ENCODE measurements at places on chromosomes 3 and 15.

DNA sequence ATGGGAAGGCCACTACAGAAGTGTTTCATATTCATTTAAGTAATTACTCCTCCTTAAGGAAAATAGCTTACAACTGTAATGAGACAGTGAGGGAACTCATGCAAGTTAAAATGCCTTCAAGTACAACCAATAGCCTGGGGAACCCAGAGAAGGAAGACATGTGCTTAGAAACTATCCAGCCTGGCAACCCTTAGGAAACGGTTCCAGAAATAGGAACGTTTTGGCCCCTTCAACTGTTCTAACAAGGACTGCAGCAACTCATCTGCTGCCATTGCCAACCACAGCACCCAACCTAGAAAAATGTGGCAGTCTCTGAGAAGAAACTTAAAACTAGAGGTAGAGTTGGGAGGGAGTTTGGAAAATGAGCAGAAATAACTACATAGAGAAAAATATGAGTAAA, 147.5 kb upstream of the STRIT1 start:
- no peak for DNase-seq

GRCh38 chr3:34675383-34676120, 877.1 kb downstream of the PDCD6IP start:
- no peak for DNase-seq

DNA sequence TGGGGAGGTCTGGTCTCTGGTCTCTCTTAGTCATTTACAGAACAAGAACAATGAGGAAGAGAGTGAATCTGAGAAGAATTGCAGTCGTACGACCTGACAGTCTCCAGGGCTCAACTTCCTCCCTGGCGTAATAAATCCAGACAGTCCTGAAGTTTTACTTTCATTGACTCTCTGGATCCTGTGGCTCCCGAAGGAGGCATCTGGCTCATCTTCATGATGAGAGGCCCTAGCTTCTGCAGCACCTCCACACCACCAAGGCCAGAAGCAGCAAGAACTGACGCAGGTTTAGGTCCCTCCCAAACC, 11.8 kb upstream of the CYFIP1 start:
- no peak for DNase-seq

DNA sequence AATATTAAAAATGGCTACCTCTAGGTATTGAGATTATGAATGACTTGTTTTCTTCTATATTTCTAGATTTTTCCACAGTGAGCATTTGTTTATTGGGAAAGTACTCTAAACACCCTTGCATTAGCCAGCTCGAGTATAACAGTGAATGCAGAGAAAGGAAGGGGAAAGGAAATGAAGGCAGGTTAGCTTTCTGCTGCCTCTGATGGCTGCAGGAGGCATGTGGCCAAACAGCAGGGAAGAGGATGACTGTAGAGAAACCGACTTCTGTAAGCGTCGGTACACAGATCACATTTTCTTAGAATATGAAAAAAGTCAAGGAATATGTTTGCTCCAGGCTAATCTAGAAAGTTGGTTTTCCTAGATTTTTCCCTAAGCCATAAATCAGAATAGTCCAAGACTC, 19.8 kb downstream of the GNB5 start:
- DNase-seq, result no peak

GRCh38 chr3:172646439-172647015, 64.3 kb downstream of the NCEH1 start:
- no peak for DNase-seq

- no peak for DNase-seq
Measured at GRCh38 chr3:123834631-123835030, 49.5 kb downstream of the MYLK start.

DNA sequence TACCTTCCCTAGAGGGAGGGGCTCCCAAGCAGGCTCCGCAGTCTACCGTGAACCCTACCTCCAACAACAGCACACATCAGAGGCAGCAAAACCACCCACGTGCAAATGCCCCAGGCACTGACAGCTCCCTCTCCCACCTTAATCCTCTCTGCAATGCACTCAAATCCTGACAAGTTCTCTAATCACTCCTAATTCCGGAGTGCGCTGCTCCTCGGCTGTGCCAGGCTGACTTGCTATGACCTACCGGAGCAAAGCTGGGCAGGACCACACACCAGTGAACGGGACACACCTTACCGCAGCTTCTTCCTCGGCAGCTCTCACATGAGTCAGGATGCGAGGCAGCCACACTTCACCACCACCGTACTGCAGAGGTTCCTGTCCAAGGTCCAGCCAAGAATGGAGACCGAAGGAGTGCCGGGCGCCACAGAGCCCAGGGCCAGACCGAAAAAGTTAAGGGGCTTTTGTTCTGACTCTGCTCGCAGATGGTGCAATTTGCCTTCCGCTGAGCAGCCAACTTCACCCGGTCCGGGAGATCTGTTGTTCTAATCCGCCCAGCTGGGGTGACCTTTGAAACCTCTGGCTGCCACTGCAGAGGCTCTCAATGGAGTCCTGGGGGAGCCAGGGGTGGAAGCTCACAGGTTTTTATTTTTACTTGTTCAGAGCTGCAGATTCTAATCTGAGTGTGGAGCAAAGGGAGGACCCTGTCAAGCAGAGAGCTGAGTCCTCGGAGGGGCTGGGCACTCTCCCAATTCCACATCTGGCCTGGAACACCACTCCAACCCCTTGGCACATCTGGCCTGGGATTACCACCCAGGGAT, 84.4 kb downstream of the MYLK start:
- no peak for DNase-seq

GRCh38 chr15:65334586-65335231, 30.2 kb downstream of the RNU5B-1 start:
- no peak for DNase-seq

DNA sequence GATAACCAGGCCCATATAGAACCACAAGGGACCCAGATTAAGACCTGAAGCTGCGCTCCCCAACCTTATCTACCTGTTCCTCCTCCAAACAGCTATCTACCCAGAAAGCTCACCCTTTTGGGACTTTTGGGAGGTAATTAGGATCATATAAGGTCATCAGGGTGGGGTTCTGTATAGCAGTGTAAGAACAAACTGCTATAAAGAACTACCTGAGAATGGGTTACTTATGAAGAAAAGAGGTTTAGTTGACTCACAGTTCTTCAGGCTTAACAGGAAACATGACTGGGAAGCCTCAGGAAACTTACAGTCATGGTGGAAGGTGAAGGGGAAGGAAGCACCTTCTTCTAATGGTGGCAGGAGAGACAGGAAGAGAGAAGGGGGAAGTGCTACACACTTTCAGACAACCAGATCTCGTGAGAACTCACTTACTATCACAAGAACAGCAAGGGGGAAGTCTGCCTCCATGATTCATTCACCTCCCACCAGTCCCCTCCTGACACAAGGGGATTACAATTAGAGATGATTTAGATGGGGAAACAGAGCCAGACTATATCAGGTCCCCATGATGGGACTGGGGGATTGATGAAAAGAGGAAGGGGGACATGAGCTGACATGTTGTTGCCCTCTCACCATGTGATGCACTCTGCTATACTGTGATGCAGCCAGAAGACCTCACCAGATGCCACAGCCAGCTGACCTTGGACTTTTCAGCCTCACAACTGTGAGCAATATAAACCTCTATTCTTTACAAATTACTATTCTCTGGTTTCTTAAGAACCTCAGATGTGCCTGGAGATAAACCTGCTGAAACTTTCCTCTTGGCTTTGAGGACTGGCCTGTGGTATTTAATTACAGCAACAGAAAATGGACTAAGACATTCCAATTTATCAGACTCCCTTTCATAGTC, 15.3 kb upstream of the FMN1 start:
- no peak for DNase-seq

DNA sequence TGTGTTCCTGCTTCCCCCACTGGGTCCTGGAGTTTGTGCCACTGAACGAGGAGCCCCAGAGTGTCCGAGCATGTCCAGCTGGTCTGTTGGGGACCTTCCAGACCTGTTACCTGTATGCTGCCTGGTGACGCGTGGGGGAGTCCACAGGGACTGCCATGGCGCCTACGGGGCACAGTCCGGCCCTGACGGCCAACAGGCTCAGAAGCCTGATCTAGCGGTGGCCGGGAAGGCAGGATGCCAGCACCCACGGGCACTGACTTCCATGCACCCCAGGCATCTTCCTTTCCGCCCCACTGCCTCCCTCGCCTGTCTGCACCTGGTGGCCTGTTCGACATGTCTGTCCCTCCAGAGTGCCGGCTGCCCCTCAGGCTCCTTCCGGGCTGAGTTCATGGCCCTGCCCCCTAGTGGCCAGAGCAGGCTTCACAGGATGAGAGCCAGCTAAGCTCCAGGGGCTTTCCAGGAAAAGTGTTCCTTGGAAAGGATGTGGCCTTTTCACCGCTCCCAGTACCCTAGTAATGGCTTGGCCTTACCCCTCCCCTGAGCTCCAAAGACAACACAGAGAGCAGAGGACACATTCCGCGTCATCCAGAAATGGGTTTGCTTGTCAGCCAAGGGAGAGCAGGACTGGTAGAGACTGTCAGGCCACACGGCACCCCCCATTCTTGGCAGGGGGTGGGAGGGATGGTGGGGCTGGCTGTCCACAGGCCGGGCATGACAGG, 35.7 kb downstream of the NGRN start:
- DNase-seq, result peak; percentile 28

- DNase-seq, result no peak
Measured at GRCh38 chr3:70702132-70702531, 389.7 kb upstream of the MDFIC2 start.

GRCh38 chr15:47184908-47185801, 532.1 kb upstream of the SEMA6D start:
- no peak for DNase-seq

DNA sequence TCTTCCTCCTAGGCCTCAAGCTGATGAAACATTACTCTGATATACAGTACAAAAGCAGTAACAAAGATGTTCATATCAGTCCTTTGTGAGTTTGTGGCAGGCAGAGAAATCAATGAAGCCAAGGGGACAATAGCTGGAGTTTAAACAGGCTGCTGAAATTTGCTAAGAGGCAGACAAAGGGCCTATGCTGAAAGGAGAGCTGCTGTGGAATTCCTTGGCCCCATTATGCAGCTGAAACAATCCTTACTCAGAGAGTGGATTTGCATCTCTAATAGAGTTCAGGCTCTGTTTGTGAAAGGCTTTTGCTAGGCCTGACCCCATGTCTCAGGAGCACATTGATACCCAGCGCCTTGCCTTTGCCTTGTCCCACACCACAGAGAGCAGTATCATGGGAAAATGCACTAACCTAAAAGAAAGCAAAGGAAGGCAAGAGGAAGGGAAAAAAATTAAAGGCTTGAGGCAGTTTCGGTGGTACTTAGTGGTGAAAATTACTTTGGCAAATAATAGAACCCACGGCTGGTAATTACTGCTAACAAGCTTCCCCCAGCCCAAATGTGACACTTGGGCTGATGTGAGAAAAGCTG, 195.0 kb upstream of the EPHA3 start:
- no peak for DNase-seq

GRCh38 chr3:163476179-163476578, 1602.1 kb downstream of the SI start:
- no peak for DNase-seq

GRCh38 chr15:42679285-42680141, 57.4 kb downstream of the CDAN1 start:
- no peak for DNase-seq

DNA sequence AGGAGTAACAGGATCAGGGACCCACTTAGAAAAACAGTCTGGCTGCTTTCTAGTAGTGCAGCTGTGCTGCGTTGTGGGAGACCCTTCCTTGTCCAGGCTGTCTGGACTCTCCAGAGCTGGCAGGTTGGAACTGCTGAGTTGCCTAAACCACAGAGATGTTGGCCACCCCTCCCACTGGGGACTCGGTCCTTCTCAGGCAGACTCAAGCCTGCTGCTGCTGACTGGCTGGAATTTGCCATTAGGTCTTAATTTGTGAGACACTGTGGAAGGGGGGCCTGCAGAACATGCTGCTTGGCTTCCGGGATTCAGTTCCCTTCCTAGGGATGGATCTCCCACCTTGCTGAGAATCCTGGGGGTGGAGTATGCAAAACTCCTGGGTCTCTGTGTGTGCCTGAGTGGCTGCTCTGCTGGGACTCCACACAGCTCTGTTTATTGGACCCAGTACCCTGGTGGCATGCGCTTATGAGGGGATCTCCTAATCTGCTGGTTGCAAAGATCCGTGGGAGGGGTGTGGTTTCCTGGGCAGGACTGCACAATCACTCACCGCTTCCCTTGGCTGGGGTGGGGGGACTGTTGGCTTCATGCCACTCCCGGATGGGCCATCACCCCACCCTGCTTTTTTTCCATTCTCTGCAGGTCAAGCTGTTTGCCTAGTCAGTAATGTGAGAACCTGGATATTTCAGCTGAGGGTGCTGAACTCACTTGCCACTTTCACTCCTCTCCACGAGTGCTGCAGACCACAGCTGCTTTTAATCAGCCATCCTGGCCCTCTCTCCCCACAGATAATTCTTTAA, 150.5 kb downstream of the CFAP20DC start:
- no peak for DNase-seq

GRCh38 chr3:25362118-25362517, 65.9 kb upstream of the RARB start:
- DNase-seq, result no peak

- no peak for DNase-seq
Measured at GRCh38 chr15:87849181-87849580, 407.4 kb downstream of the NTRK3 start.

DNA sequence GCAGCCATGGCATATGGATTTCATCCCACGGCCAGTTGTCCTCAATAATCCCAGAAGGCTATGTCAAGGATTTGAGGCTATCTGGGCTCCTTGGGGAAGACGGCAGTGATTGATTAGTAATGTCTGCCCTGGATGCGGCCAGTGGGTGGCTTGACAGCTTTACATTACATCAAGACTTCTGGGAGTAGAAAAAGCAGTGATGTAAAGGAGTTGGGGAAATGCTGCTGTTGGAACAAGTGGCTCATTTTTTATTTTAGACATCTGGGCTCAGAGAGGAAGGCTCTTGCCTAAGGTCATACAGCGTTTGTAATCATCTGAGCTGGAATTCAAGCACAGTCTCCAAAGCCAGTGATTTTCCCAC, 94.1 kb downstream of the FLNB start:
- no peak for DNase-seq

DNA sequence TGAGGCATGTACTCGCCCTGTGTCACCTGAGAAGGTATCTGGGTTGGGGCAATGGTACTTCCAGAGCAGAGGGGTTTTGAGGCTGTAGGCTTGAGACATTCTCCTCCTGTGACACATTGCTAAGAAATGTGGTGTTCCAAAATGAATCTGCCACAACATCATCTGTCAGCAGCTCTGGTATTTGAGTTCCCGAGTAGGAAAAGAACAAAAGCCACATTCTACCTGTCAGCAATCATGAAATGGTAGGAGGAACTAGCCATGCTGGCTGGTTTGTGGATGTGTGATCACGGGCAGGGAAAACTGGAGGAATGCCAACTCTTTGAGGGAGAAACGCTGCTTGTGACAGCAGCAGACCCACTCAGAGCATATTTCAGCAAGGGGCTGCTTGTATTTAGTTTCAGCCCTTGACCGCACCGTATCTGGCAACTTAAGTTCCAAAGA, 579.4 kb upstream of the TBL1XR1 start:
- no peak for DNase-seq

DNA sequence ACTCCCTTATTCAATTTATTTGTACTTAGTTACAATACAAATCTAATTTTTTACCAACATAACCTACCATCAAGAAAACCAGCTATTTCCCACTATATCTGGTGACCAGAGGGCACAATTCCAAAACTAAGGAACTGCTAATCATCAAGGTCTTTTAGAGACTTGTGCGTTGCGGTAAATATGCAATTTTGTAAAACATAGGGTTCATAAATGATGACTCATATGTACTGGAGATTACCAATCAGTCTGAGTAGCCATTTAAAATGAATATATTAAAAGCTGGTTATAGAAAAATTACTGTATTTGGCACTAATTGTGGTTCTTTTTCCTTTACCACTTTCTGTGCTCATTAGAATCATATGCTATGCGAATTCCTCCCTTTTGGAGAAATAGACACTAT, 859.6 kb downstream of the ROBO1 start:
- no peak for DNase-seq

Measured in NCI-H1436 (cell line).